Aorta (tissue), 5 donors: ENCODE measurements at places on chromosomes 11 and 22.

- no peak for DNase-seq
- H3K36me3 ChIP-seq, result no peaks in the 10 kb centered on the region
- no peak overlapping the region for H3K4me3 ChIP-seq
Observed at GRCh38 chr11:63933459-63933858, 5.3 kb upstream of the NAA40 start.

GRCh38 chr11:14585438-14585837 is 58.2 kb upstream of the PDE3B start:
- H3K27ac ChIP-seq, result no peak overlapping the region
- no peaks in the 10 kb centered on the region for H3K36me3 ChIP-seq
- H3K4me3 ChIP-seq, result no peak overlapping the region

- H3K27me3 ChIP-seq, result no peaks in the 10 kb centered on the region
- no peak overlapping the region for H3K27ac ChIP-seq
- no peak for DNase-seq
- H3K4me3 ChIP-seq, result no peak overlapping the region
Observed at GRCh38 chr11:78034623-78035022, 11.5 kb upstream of the KCTD14 start.

DNA sequence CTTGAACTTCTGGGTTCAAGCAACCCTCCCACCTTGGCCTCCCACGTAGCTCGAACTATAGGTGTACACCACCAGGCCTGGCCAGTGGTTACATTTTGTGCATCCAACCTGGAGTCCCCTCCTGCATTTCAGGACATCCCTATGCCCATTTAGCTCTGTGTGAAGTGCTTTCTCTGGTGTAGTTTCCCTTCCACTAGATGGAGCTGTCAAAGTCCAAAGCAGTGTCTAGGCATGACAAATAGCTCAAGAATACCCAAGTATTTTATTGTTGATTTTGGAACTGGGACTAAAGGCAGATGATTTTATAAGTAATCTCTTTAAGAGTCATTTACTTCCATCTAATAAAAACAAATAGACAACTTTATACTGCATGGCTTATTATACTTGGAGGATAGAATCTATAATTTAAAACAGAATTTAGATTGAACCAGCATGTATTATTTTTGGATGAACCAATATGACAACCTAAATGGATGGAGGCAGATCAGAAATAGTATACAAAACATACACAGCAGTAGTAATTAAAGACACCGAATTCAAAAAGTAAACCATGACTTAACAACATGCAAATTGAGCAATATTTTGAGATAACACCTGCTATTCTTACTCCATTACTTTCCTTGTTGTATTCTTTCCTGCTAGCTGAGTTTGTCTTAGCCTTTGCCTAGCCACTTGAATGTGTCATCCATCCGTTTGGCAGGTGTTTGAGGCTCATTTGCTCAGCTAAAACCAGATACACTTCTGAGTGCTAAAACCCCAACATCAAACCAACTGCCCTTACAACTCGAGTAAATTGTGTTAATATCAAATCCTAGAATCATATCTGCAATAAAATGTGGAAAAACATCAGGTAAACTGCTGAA is 37.7 kb downstream of the EIF4ENIF1 start:
- H3K4me3 ChIP-seq, result no peak overlapping the region
- DNase-seq, result no peak
- no peaks in the 10 kb centered on the region for H3K27me3 ChIP-seq
- no peaks in the 10 kb centered on the region for H3K4me1 ChIP-seq
- H3K36me3 ChIP-seq, result peaks cover 6% of the 10 kb centered on the region

GRCh38 chr11:132125988-132126871 is 755.8 kb downstream of the NTM start:
- H3K4me3 ChIP-seq, result no peak overlapping the region
- H3K4me1 ChIP-seq, result no peaks in the 10 kb centered on the region
- no peak overlapping the region for H3K27ac ChIP-seq
- H3K27me3 ChIP-seq, result no peaks in the 10 kb centered on the region
- H3K36me3 ChIP-seq, result no peaks in the 10 kb centered on the region
- DNase-seq, result no peak

DNA sequence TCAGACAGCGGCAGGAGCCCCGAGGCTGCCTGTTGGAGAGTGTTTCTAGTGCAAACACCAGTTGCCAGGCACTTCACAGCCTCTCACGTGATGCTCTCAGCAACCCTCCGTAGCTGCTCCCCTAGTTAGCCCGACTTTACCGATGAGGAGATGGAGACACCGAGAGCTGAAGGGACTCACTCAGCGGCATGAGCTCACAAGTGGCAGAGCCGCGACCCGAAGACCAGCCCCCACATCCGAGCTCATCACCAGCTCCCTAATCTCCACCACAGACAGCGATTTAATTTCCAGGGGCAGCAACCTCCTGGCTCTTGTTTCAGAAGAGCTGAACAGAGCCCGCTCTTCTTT is 28.7 kb upstream of the RTL6 start:
- H3K4me1 ChIP-seq, result no peaks in the 10 kb centered on the region
- H3K36me3 ChIP-seq, result no peaks in the 10 kb centered on the region
- H3K4me3 ChIP-seq, result no peak overlapping the region
- H3K27me3 ChIP-seq, result no peaks in the 10 kb centered on the region
- no peak overlapping the region for H3K27ac ChIP-seq
- no peak for DNase-seq

GRCh38 chr11:66287889-66288670 is 863 bp downstream of the YIF1A start:
- H3K27ac ChIP-seq, result peak overlapping the region; percentile 77
- DNase-seq, result no peak
- no peaks in the 10 kb centered on the region for H3K4me1 ChIP-seq
- H3K27me3 ChIP-seq, result no peaks in the 10 kb centered on the region
- peak overlapping the region; percentile 51 for H3K4me3 ChIP-seq
- no peaks in the 10 kb centered on the region for H3K36me3 ChIP-seq

DNA sequence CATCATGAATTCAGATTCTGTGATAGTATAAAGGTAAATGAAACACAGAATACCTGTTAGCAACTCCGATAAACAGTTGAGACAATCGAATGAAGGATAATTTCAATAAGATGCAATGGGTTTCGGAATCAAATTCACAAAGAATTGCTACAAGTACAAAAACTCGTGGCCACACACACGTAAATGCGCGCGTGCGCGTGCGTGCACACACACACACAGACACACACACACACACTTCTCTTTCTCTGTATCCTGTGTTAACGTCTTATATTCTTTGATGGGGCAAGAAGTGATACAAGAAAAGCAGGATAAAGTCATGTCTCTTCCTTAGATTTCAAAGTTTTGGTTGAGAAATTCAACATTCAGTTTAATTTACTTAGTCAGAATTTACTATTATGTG is 57.2 kb downstream of the FOLH1 start:
- no peak overlapping the region for H3K27ac ChIP-seq
- DNase-seq, result no peak
- no peaks in the 10 kb centered on the region for H3K4me1 ChIP-seq
- no peaks in the 10 kb centered on the region for H3K27me3 ChIP-seq

DNA sequence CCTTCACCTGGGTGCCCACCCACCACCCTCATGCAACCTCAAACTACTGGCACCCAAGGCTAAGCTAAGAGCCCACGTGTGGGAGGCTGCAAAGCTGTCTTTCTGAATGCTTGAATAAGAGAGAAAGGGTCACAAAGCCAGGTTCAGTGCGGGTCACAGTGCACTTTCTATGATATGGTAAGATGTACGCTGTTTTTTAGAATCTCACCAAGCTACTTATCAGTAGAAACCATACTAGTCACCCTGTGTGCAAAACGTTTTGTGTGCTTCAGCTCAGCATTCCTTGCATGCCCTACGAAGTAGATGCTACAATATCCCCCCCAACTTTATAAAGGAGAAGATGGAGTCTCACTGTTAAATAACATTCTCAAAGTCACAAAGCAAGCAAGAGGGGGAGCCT is 14.9 kb downstream of the P2RX3 start:
- H3K27me3 ChIP-seq, result no peaks in the 10 kb centered on the region
- no peaks in the 10 kb centered on the region for H3K4me1 ChIP-seq
- H3K4me3 ChIP-seq, result no peak overlapping the region

DNA sequence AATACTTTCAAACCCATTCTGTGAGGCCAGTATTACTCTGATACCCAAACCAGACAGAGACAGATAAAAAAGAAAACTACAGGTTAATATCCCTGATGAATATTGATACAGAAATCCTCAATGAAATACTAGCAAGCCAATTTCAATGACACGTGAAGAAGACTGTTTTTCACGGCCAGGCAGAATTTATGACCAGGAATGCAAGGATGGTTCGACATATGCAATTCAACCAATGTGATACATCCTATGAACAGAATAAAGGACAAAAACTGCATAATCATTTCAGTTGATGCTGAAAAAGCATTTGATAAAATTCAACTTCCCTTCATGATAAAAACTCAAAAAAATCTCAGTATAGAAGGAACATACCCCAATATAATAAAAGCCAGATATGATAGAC is 44.5 kb downstream of the SLC22A24 start:
- no peaks in the 10 kb centered on the region for H3K36me3 ChIP-seq
- H3K27me3 ChIP-seq, result no peaks in the 10 kb centered on the region
- DNase-seq, result no peak

DNA sequence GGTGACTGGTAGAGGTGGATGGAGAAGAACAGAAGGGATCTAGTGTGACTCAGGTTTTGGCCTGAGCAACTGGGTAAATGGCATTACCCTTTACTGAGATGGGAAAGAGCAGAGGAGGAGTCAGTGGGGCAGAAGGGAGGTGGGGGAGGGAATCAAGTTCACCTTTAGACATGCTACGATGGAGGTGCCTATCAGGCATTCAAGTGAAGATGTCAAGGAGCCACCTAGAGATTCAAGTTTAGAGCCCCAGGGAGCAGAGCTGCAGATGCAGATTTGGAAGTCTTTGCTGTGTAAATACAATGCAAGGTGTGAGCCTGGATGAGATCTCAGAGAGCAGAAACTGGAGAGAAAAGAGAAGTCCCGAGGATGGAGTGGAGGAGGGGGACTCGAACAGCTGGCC is 979 bp upstream of the MOGAT2 start:
- no peak overlapping the region for H3K27ac ChIP-seq
- no peaks in the 10 kb centered on the region for H3K27me3 ChIP-seq
- no peak overlapping the region for H3K4me3 ChIP-seq
- no peaks in the 10 kb centered on the region for H3K4me1 ChIP-seq
- no peaks in the 10 kb centered on the region for H3K36me3 ChIP-seq

DNA sequence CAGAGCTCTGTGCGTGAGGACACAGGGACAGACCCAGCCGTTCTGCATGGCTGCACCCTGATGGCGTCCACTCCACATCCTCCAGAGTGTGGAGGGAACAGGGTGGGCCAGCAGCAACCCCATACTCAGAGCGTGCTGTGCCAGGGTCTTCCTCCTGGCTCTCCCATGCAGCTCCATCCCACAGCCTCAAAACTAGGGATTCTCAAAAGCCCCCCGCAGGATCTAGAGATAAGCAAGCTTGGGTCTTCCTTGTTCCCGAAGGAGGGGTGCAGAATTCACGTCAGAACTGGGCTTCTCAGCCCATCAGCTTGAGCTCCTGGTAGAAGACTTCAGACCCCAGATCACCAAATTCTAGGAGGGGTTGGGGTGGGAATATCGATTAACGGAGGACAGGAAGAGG is 858.8 kb downstream of the TBC1D22A start:
- no peaks in the 10 kb centered on the region for H3K4me1 ChIP-seq
- no peaks in the 10 kb centered on the region for H3K36me3 ChIP-seq
- no peak overlapping the region for H3K4me3 ChIP-seq
- H3K27me3 ChIP-seq, result no peaks in the 10 kb centered on the region

GRCh38 chr11:61061081-61061826 is 41.0 kb upstream of the CD5 start:
- H3K27me3 ChIP-seq, result no peaks in the 10 kb centered on the region
- no peak overlapping the region for H3K4me3 ChIP-seq
- no peaks in the 10 kb centered on the region for H3K36me3 ChIP-seq
- DNase-seq, result no peak
- no peaks in the 10 kb centered on the region for H3K4me1 ChIP-seq

DNA sequence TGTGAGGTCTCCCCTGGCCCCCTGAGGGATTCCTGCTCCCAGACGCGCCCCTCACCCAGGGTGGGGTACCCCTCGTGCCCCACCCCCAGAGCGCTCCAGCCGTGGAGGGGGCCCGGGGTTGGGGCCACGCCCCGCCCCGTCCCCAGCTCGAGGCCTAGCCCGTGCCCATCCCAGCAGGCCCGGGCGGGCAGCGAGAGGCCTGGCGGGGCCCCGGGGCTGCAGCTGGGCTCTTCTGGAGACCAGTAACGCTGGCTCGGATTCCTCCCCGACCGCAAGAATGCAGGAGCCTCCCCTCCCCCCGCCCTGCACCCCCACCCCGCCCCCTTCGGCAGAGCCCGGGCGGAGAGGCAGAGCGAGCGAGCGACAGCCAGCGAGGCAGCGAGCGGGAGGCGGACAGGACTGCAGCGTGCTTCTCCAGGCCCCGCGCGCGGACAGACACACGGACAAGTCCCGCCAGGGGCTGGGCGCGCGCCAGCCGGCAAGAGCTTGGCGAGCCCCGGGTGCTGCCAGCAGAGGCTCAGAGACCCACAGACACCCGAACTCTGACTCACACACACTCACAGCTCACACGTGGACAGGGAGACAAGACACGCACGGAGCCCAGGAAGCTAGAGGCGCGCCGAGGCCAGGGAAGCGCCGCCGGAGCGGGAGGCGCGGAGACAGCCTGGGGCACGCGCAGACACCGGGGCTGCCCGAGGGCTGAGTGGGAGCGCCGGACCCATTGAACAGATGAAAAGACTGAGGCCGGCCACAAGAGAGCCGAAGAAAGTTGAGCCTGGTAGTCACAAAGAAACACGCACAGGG is 15.2 kb downstream of the BCL9L start:
- H3K27me3 ChIP-seq, result no peaks in the 10 kb centered on the region
- H3K4me1 ChIP-seq, result no peaks in the 10 kb centered on the region
- H3K27ac ChIP-seq, result peak overlapping the region; percentile 83
- no peaks in the 10 kb centered on the region for H3K36me3 ChIP-seq

- no peak overlapping the region for H3K4me3 ChIP-seq
- H3K4me1 ChIP-seq, result no peaks in the 10 kb centered on the region
- no peaks in the 10 kb centered on the region for H3K27me3 ChIP-seq
- DNase-seq, result no peak
- H3K36me3 ChIP-seq, result no peaks in the 10 kb centered on the region
- H3K27ac ChIP-seq, result no peak overlapping the region
Observed at GRCh38 chr11:5541427-5541826, 6.9 kb downstream of the OR52H1 start.

DNA sequence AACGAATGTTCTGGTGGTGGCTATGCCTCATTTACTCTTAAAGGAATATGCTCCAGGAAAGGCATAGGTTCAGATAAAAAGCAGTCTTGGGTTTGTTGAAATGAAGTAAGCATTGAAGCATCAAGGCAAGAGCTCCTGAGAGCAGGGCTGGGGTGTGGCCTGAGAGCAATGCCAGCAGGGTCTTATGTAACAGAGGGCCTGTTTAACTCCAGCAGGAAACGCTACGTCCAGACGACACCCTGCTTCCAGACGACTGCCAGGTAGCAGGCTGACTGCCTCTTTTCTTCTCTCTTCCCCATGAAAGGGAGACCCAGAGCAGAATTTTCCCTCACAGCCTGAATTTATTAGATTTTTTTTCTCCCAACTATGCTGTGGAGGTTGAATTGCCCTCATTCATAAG is 127.2 kb upstream of the SLC5A12 start:
- no peaks in the 10 kb centered on the region for H3K27me3 ChIP-seq
- H3K4me1 ChIP-seq, result peaks cover 5% of the 10 kb centered on the region
- DNase-seq, result peak; percentile 76
- H3K4me3 ChIP-seq, result no peak overlapping the region

GRCh38 chr11:32852207-32852606 is 22.5 kb downstream of the PRRG4 start:
- no peaks in the 10 kb centered on the region for H3K36me3 ChIP-seq
- no peaks in the 10 kb centered on the region for H3K4me1 ChIP-seq
- no peak overlapping the region for H3K4me3 ChIP-seq
- no peak for DNase-seq
- no peaks in the 10 kb centered on the region for H3K27me3 ChIP-seq

- no peaks in the 10 kb centered on the region for H3K36me3 ChIP-seq
- no peak overlapping the region for H3K4me3 ChIP-seq
- no peaks in the 10 kb centered on the region for H3K4me1 ChIP-seq
- no peaks in the 10 kb centered on the region for H3K27me3 ChIP-seq
- DNase-seq, result no peak
Observed at GRCh38 chr11:31487848-31488247, 21.6 kb downstream of the IMMP1L start.
